Fibroblast of the aortic adventitia (primary cell): ENCODE measurements at places on chromosomes 5 and 9. TPM values are rescaled to one million over a fixed set of nuclear protein-coding genes. Genes with fewer than 3 reads are reported as not detected.

Gene FOXD4L5
- total RNA-seq, result under 0.01 TPM in 1 of 2 replicates, not detected in the other

Gene SNCAIP
- 0.18 and 0.57 TPM in 2 replicates for total RNA-seq

Gene NCS1
- total RNA-seq, result 10.7 and 39.2 TPM in 2 replicates

Gene GLRA1
- not detected in 2 replicates for total RNA-seq

Gene SH3GL2
- total RNA-seq, result 0.18 TPM in 1 of 2 replicates, not detected in the other

Gene OTP
- total RNA-seq, result not detected in 2 replicates

Gene INSYN2B
- 7.8 and 19.7 TPM in 2 replicates for total RNA-seq

Gene IRX4
- total RNA-seq, result not detected in 2 replicates

Gene CYLC2
- total RNA-seq, result not detected in 2 replicates

Gene C5orf52
- total RNA-seq, result not detected in 2 replicates

Gene NME5
- total RNA-seq, result 6.0 and 11.6 TPM in 2 replicates

Gene BHMT2
- total RNA-seq, result 5.0 and 6.8 TPM in 2 replicates

Gene GABRA1
- not detected in 2 replicates for total RNA-seq

Gene CDH6
- total RNA-seq, result 7.4 and 103 TPM in 2 replicates

Gene CBY3
- total RNA-seq, result not detected in 2 replicates

Gene MRPL41
- total RNA-seq, result 27.7 and 81.1 TPM in 2 replicates

Gene UBE2QL1
- under 0.01 and 0.25 TPM in 2 replicates for total RNA-seq

Gene SLC25A48
- total RNA-seq, result not detected in 2 replicates

Gene RNF180
- total RNA-seq, result 1.4 and 3.4 TPM in 2 replicates
